T-helper 17 cell (primary cell): ENCODE measurements at places on chromosomes 16 and 17.

GRCh38 chr17:39867880-39868553, at the start of gene ZPBP2:
ZPBP2 (plus strand) TSS chr17:39868202; CDS start chr17:39868355, 153 bp downstream.
- peak; percentile 54 for DNase-seq

- DNase-seq: no peak
These were observed 11.7 kb upstream of the MAF start for GRCh38 chr16:79612207-79612606.

DNA sequence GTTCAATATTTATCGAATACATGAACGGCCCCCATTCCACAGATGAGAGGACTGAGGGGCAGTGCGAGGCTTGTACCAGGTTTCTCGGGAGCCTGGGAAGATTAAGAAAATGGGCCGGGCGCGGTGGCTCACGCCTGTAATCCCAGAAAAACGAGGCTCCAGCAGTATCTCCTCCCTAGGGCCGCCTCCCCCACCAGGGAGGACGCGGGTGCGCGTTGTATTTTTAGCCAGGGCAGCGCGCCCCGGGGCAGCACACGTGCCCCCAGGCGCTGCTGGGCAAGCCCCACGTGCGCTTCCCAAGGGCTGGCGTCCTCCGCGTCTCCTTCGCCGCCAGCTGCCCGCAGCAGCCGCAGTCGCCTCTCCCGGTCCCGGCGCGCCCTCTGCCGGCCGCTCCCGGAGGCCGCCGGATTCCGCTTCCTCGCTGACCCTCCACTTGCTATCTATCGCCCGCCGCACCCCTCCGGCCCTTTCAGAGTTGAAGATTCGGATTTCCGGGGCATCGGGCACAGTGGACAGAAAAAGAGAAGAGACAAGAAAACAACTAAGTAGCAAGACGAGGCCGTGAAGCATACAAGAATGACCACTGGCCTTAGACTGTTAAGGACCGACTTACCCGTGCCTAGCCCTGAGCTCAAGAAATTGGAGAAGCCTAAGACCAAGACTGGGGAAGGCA, 1.9 kb upstream of the YBX2 start:
- DNase-seq: peak; percentile 66

DNA sequence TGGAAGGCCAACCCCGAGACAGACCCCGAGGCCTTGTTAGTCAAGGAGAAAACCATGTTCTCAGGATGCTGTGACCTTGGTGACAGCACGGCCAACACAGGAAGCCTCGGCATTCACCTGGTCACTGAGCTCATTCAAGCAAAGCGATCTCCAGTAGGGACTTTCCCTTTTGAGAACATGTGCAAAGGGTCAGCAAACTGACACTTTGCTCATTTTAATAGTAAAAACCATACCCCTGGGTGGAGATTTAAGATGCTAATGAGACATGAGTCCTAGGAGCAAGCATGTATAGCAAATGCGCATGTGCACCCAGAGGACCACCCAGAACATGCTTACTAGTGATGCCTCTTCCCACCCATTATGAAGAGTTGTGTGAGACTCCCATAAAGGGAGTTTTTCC, 5.7 kb upstream of the SULT1A2 start:
- no peak for DNase-seq

DNA sequence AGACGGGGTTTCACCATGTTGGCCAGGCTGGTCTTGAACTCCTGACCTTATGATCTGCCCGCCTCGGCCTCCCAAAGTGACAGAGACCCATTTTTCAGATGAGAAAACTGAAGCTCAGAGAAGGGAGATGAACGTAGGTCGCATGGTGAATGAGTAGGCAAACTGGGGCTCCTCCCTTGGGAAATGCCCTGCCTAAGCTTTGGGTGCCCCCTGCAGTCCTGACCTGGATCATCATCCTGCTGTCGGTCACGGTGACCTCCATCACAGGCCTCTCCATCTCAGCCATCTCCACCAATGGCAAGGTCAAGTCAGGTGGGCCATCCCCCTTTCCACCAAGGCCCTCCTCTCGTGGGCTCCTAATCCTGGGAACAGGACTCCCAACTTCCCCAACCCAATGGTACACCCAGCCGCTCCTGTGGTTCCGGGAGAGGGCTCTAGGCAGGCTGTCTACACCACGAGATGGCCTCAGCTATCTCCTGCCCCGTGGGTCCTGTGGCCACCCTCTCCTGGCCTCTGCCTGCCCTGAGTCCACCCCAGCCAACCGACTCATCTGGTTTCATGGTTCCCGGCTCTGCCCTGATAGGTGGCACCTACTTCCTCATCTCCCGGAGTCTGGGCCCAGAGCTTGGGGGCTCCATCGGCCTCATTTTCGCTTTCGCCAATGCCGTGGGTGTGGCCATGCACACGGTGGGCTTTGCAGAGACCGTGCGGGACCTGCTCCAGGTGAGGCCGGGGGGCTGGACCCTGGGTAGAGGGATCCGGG, 4.7 kb downstream of the SLC12A3 start:
- DNase-seq: no peak

DNA sequence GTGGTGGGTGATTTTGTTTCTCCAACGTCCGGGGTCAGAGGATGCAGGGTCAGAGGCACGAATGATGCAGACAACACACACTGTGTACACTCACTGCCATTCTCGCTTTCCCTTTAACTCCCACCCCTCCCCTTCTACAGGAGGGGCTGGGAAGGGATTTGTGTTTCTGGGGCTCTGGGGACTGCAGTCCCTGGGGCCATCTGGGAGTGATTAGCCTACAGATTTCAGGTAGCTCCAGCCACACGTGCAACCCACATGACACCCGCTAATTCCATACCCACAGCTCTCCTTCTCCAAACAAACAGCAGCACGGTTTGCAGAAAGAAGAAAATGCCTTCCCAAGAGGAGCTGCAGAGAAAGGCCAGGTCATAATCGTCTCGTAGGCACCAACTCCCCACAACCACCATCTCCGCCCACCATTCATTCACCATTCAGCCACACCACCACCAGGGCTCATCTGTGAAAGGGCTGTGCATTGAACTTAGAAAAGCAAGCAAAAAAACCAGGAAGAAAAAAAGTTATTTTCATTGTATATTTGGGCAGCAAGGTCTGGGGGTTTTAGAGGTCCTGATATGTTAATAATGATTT, 9.4 kb upstream of the SOX9 start:
- no peak for DNase-seq

GRCh38 chr17:45852535-45853297, 8.0 kb downstream of the SPPL2C start:
- DNase-seq: peak; percentile 60

- DNase-seq: no peak
These were observed 388.0 kb downstream of the SEC14L1 start for GRCh38 chr17:77528516-77529327.

DNA sequence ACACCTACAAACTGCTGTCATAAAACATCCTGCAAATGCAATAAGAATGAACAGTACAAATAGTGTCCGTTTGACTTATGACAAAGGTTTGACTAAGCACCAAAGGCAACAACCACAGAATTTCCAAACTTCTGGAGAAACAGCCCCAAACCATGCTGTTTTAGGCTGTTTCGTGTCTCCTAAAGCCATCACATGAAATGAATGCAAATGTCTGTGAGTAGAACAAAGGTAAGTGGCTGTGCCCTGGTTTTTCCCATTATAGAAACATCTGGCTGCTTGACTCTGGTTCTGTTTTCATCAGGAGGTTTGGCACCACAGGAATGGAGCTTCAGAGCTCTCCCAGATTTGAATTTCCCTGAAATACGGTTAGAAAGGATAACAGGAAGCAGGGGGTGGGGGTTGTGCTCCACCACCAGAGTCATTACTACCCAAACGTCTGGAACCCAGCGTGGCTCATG, 4.6 kb upstream of the EMP2 start:
- no peak for DNase-seq

DNA sequence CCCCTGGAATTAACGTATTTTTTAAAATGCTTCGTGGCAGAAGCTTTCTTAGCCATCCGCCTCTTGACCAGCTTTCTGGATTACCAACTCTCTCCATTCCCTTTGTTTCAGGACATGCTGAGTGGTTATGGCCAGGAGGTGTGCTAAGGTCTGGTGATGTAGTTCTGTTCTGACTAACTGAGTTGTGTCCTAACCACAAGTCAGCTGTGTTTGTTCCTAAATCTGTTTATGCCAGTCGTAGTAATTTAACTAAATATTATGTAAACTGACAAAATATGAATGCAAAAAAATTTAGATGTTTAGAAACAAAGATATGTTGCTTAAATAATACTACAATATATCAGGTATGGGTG, 61.6 kb downstream of the MRTFB start:
- DNase-seq: no peak

GRCh38 chr17:75906143-75906884, 1.6 kb upstream of the MRPL38 start:
- no peak for DNase-seq

GRCh38 chr17:17824119-17824782, 12.5 kb downstream of the SREBF1 start:
- no peak for DNase-seq

- no peak for DNase-seq
These were observed 4.2 kb downstream of the RPL13 start for GRCh38 chr16:89564476-89565255.

DNA sequence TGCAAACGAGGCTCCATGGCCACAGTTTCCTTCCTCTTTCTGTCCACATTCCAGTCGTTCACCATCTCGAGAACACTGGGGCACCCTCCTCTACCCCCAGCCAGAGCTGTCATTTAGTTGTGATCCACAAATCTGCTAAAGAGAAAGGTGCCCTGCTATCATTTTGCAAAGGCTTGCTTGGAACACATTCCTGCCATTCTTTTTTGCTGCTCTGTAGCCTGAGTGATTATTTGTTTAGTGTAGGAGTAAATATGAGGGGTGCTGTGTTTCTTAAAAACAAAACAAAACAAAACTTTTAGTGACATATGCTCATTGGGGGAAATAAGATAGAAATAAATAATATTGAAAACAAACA, 166.7 kb downstream of the PRKCA start:
- no peak for DNase-seq

GRCh38 chr17:29178750-29179231, 1.4 kb downstream of the MYO18A start:
- no peak for DNase-seq

DNA sequence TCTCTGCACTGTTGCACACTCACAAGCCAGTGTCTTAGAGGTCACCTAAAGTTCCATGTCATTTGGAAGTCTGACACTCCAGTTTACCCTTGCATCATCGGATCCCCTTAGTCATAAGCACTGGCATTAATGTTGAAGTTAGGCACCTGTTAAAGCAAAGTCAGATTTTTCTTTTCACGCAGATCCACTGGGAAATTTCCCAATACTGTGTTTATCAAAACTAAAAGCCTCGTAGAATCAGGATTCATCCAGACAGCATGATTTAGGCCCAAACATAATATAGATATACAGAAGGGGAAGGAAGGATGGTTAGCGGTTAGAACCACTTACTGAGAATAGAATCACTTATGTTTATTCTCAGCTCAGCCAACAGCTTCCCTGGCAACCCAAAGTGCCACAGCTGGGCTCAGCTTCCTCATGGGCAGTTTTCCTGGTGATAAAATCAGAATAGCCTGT, 30.1 kb upstream of the HAPSTR1 start:
- no peak for DNase-seq
